ENCODE measurements at places on chromosomes 1 and 21.

DNA sequence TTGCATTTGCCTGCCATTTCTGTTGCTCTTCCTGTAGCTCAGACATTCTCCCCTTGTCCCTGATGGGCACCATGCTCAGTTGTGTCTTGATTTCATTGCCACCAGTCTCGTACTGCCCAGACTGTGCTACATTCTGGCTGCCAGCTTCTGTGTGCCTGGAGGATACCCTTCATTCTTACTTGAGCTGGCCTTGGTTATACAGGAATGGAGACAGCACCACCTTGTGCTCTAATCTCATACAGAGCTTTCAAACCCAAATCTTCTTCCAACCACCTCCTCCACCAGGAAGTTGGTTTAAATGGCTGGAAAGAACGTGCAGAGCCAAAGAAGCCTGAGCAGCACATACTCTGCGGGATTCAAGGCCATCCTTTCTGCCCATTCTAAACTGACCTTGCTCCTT lies 165.3 kb downstream of the SLC35F3 start:
- no peak for DNase-seq

- no peak for DNase-seq
Measured at GRCh38 chr1:168554603-168555483, 11.0 kb upstream of the XCL2 start.

- DNase-seq: peak; percentile 82
Measured at GRCh38 chr1:107142140-107142542, 1.3 kb downstream of the NTNG1 start.

- DNase-seq: no peak
Measured at GRCh38 chr21:19420565-19420964, 1017.0 kb upstream of the TMPRSS15 start.

- no peak for DNase-seq
Measured at GRCh38 chr1:91685994-91686393, 185.3 kb downstream of the CDC7 start.

- no peak for DNase-seq
Measured at GRCh38 chr21:46004168-46004861, 22.7 kb downstream of the COL6A1 start.

- no peak for DNase-seq
Measured at GRCh38 chr1:148315071-148315811, 163.2 kb upstream of the NBPF11 start.

DNA sequence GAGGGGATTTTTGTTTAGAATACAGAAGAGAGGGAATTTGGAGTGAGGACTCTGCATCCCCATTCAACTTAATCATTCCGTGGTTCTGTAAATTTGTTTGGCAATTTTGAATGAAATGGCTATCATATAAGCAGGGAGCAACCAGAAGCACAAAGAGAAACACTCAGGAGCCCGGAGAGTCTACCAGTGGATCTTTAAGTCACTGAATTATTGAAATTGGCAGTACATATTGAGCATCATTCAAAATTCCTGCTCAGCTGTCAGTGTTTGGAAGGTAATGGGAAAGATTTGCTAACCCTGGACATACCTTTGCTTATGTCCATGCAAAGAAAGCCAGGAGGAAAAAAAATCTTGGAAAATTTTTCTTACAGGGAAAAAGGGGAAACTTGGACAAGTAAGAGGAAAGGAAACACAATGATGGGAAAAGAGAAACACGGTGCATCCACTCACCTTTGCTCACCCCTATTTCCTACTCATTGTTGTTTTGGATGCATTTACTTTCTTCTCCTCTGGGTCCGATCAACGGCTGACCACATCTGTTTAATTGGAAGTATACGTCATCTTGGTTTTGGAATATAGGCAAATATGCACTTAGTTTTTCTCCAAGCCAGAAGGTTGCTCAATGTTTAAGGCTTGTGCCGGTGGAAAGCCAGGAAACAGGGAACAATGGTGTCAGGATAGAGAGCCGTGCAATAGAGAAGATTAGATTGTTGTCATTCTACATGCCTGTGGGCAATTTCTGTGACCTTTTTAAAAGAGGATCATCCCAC lies 243.0 kb upstream of the LYPLAL1 start:
- peak; percentile 60 for DNase-seq

- DNase-seq: no peak
Measured at GRCh38 chr1:1852619-1853414, 38.1 kb downstream of the GNB1 start.

DNA sequence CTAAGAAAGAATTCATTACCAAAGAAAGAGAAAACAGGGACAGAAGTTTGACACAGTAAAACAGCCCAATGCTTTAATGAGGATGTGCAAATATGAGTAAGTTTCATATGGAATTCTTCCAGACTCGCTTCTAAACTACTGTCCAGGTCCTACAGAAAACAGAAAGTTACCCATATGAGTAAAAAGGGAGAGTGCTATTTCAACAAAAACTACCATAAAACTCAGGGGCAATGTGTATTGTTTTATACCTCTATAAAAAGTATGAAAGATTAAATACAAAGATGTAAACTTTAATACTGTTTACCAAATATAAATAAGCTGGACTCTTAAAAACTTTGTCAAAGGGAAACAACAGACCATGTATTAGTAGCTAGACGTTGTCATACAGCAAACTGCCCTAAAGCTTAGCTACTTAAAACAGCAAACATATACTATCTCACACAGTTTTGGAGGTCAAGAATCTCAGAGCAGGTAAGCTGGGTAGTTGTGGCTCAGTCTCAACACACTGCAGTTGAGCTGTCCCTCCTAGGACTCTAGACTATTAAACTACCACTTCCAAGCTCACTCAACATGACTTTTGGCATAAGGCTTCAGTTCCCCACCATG lies 174.9 kb downstream of the COP1 start:
- no peak for DNase-seq

DNA sequence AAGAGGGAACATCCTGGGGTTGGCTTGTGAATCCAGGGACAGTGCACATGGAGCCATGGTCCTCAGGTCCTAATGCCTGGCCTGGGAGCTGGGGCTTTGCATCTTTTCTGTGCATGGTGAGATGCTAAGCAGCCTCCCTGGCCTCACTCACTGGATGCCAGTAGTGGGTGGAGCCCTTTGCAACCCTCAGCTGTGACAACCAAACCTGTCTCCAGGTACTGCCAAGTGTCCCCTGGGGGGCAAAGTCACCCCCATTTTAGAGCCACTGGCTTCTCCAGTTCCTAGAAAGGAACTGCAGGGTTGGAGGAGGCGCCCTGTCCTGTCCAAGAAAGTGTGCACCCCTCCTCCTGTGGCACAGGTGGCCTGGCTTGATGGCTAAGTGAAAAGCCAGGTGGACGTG lies 44.6 kb upstream of the GRIK3 start:
- no peak for DNase-seq

DNA sequence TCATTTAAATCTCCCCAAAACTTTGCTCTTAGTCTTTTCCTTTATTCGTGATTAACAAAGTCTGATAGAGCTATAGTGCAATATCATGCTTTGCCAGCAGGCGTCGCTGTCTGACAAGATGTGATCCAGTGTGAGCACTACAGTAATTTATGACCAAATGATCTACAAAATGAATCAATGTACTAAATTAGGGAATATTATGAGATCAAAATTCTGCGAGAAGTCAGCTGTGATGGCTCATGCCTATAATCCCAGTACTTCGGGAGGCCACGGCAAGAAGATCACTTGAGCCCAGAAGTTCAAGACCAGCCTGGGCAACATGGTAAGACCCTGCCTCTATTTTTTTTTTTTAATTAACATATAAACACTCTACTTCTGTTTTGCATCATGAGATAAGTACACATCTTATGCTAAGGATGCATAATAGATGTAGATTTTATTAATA lies 3.6 kb upstream of the SPSB1 start:
- DNase-seq: peak; percentile 75

GRCh38 chr21:26918323-26919079 lies 48.4 kb downstream of the ADAMTS5 start:
- DNase-seq: peak; percentile 42

GRCh38 chr1:214028649-214029406 lies 41.1 kb downstream of the PROX1 start:
- DNase-seq: no peak

GRCh38 chr1:21517161-21517589 lies 8.0 kb downstream of the ALPL start:
- no peak for DNase-seq

DNA sequence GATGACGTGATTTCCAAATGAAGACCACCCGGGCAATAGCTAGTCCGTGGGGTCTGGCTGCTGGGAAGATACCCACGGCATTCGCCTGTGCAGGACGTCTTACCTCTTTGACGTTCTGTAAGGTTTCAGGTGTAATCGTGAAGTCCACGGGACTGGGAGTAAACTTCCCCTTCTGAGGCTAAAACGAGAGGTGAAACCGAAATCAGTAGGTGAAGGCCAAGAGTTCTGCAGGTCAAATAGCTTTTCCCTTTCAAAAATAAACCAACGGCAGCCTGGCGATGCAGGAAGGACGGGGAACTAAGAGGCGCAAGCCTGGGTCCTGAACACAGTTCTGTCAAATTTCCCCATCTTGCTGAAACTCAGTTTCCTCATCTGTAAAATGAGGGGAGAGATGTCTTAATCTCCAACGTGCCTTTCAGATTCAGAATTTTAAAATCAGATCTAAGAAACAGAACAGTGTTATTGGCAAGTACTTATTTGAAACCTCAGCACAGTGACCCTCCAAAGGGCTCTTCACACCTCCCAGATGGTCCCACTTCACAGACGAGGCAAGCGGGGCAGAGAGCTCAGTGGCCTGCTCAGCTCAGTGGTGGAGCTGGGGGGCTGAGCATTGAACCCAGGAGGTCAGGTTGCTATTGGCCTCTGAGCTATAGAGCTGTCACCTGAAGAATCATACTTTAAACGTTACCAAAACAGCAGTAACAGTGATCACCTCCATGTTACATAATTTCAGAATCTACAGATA lies 34.7 kb downstream of the VPS26C start:
- DNase-seq: no peak

- DNase-seq: no peak
Measured at GRCh38 chr1:67190942-67191341, 24.7 kb downstream of the IL23R start.

GRCh38 chr1:51172811-51173210 lies 63.3 kb upstream of the RNF11 start:
- no peak for DNase-seq

DNA sequence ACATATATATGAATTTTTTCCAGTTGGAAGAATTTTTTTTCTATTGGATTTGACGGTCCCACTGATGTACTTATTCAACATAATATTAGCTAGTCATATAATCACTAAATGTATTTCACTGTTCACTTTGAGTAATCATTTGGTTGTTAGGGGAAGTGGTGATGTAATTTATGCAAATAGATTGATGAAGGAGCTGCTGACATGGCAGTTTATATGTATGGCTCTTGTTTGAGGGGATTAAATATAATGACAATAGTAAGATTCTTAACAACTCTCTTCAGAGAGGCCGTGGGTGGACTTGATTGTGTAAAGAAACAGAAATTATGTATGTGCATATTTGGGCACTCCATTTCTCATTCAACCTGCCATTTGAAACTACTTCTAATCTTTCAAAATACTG lies 653.6 kb upstream of the ADGRL4 start:
- DNase-seq: no peak

DNA sequence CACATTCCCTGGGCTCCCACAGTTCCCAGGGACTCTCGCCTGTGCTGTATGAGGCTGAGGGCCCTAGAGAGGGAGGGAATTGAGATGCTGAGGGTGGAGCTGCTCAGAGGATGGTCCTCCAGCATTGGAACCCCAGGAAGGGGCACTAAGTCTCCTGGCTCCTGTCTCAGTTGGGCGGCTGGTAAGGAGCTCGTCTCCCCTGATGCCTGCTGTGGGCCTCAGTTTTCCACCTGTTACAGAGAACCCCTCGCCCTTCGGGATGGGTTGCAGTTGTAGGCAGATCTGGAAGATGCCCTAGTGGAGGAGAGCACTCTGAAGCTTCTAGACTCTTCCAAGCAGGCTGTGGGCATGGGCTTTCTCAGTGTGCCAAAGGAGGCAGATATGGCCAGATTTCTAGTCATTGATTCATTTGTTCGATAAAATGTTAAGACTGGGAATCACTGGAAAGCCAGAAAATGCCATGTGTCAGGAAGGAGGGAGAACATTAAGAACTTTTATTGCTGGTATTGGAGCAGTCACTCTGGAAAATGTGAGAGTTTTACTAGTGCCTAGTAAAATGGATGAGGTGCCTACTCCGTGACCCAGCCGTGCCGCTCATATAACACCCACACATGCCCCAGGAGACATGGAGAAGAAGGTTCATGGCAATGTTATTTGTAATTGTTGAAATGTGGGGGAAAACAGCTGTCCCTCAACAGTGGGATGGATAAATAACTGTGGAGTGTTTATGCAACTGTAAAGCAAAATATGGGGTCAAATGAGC lies 828 bp upstream of the MYBPH start:
- DNase-seq: no peak

DNA sequence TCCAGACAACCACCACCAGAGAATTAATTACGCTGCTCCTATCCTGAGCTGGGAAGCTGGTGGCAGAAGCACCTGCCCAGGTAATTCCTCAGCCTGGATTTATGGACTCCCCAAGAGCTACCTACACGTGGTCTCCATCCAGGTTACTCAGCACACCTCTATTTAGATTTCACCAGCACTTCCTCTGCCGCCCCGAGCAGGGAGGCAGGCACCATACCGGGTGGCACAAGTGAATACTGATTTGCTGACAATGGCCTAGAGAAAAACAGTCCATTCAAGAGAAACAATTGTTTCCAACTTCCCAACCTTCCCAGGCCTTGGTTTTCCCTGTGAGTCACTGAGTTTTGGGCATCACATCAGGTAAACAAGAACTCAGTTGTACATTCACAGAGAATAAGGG lies 134.3 kb downstream of the MATN1 start:
- DNase-seq: no peak

DNA sequence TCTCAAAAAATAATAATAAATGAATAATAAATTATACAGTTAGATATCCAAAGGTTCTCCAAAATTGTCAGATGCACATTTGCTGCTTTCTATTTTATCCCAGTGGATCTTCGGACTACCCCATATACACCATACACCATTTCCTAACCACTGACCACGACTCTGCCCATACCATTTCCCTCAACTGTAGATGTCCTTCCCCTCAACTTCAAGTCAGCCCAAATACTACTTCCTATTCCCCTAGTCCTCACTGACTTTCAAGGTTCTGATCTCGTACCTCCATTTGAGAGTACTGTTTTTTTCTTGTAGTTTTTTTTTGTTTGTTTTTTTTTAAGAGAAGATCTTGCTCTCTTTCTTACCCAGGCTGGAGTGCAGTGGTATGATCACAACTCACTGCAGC lies 19.6 kb downstream of the EIF4G3 start:
- DNase-seq: no peak

GRCh38 chr21:32812035-32812434 lies 40.5 kb upstream of the PAXBP1 start:
- DNase-seq: no peak

GRCh38 chr1:34108711-34109110 lies 56.3 kb downstream of the CSMD2 start:
- DNase-seq: no peak

GRCh38 chr1:241586905-241587512 lies 53.2 kb downstream of the CHML start:
- no peak for DNase-seq
